KG1 (cell line): ENCODE measurements at places on chromosomes 11 and 22.
A peak's percentile ranks its signal among the peaks of the same experiment; 100 is the strongest.

DNA sequence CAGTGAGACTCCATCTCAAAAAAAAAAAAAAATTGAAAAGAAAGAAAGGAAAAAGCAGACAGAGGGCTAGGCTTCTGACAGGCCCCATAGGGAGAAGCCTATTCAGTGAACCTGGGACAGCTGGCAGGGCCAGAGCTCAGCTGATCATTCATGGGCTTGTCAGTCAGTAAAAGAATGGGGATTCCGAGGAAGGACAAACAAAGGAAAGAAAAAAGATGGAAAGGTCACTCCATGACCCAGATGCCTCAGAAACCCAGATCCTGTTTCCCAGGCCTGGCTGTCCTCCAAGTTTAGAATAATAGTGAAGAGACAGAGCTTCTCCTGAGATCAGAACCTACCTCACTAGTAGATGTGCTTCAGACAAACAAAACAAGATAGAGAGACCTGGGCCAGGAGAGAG is 34.3 kb upstream of the ASPHD2 start:
- DNase-seq: no peak

GRCh38 chr22:47328550-47329243 is 566.2 kb downstream of the TBC1D22A start:
- no peak for DNase-seq

DNA sequence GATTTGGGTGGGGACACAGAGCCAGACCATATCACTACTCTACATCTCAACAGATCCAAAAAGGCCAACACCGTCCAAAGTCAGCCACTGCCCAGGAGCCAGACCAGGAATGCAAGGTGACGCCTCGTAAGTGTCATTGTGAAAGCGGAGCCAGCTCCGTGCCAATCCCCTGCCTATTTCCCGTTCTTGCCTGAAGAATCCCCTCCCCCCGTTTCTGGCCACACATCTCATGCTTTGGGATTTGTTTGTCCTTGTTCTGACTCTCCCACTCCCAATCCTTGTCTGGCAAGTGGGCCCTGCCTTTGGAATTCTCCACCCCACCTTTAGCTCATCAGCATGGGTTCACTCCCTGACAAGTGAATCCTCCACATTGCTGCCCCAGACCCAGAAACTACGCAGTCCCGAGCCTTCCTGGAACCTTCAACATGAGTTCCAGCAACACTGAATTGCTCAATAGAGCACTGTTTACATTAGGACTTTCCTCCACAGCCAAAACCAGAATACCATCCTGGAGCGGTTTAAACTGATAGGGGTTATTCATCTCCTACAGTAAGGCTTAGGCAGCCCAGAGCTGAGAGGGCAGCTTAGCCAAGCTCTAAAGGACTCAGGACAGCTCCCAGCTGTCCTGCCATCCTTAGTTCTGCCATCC is 6.0 kb upstream of the SLC35C1 start:
- no peak for DNase-seq

- peak; percentile 28 for DNase-seq
Measured at GRCh38 chr11:34234086-34234740, 123.6 kb downstream of the ABTB2 start.
